Cerebellum (tissue), 4 donors: ENCODE measurements at places on chromosomes 4 and X. TPM values are rescaled to one million over a fixed set of nuclear protein-coding genes. Genes with fewer than 3 reads are reported as not detected.

LONRF3 gene
- total RNA-seq: 3.3 TPM

HERC3 gene
- total RNA-seq: 65.6 TPM

RBMXL3 gene
- not detected for total RNA-seq

DNA sequence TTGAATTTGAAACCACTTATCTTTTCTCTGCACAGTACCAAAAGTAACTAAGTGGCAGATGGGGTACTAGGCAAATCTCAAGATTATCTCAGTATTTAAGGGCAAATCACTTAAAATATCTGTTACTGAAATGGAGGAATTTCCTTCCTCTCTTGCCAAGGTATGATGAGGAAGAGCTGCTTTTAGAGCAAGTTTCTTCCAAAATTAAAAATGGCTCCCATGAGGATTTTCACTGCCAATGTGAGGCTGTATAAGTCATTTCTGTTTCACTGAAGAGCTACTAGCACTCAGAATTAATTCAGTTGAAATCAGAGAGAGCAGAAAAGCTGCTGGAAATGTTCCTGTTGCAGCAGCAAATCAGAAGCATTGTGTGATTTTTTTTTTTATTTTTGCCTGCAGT lies 43.4 kb downstream of the GABRB1 start:
- DNase-seq: no peak

GRCh38 chr4:180790471-180790870 lies 1452.7 kb upstream of the TENM3 start:
- DNase-seq: no peak

- DNase-seq: no peak
Measured at GRCh38 chrX:12961196-12961718, 13.7 kb upstream of the TMSB4X start.

DNA sequence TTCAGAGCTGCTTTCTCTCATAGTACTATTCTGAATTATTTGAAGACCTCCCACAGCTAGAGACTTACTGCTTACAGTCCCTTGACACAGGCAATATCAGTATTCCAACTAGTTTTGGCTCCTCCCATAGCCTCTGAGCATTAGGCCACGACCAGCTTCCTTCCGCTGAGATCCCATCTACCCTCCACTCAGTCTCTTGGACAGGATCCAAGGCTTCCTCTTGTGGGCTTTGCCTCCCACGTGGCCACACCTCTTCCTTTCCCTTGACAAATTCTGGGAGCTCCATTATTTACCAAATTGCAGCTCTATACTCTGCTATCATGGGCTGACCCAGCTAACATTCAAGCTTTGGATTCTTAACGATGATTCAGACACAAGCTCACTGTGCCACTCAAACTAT lies 470.4 kb upstream of the GALNT7 start:
- DNase-seq: no peak

SSX2 gene
- total RNA-seq: not detected

RHOXF2 gene
- total RNA-seq: not detected

- DNase-seq: no peak
Measured at GRCh38 chr4:109462297-109462696, 28.7 kb downstream of the SEC24B start.

FHDC1 gene
- total RNA-seq: 4.0 TPM
